ENCODE measurements at places on chromosomes 3 and 15. TPM values are rescaled to one million over a fixed set of nuclear protein-coding genes. Genes with fewer than 3 reads are reported as not detected.

The SEMA3G gene
- 7.9 TPM for total RNA-seq

The HAUS2 gene
- total RNA-seq = 26.2 TPM

The TTC21A gene
- 16.8 TPM for total RNA-seq

The CYP1A2 gene
- total RNA-seq = not detected

The DNAH12 gene
- not detected for total RNA-seq

The ARPP21 gene
- total RNA-seq = not detected

The SAXO2 gene
- 12.0 TPM for total RNA-seq

The LMAN1L gene
- 55.3 TPM for total RNA-seq

The FMN1 gene
- 28.3 TPM for total RNA-seq

The TUSC7 gene
- not detected for total RNA-seq

GRCh38 chr3:55030938-55031337 lies 103.1 kb upstream of the LRTM1 start:
- no peak for DNase-seq

- DNase-seq = no peak
Measured at GRCh38 chr3:105976196-105976595, 107.4 kb upstream of the CBLB start.

- DNase-seq = no peak
Measured at GRCh38 chr15:87573039-87573438, 683.5 kb downstream of the NTRK3 start.

DNA sequence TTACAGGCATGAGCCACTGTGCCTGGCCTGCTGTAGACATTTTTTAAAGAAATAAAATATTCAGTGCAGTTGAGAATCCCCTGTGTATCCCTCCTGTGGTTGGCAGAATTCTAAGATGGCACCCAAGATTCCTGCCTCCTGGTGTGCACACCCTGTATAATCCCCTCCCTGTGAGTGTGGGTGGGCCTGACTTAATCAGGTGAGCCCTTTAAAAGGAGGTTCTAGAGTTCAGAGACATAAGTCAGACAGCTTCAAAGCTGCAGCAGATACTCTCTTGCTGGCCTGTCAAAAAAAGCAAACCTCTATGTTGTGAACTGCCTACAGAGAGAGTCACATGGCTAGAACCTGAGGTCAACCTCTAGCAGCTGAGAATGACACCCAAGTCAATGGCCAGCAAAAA lies 7.0 kb upstream of the VIPR1 start:
- DNase-seq = no peak

DNA sequence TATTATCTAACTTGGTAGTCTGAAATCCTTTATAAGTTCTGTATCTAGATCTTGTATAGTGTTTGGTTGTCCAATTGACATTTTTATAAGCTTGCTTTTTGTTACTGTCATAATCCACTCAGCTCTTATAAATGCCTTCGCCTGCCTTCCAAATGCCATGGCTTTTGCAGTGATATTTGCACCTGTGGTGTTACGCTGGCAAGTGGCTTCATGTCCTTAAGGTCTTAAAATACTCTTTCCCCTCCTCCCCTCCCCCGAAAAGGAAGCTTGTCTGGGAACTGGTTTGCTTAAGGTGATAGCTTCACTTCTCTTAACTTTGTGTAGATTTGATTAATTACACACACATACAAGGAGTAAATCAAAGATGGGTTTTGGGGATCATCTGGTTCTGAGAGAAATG lies 62.0 kb downstream of the ABHD2 start:
- DNase-seq = no peak

DNA sequence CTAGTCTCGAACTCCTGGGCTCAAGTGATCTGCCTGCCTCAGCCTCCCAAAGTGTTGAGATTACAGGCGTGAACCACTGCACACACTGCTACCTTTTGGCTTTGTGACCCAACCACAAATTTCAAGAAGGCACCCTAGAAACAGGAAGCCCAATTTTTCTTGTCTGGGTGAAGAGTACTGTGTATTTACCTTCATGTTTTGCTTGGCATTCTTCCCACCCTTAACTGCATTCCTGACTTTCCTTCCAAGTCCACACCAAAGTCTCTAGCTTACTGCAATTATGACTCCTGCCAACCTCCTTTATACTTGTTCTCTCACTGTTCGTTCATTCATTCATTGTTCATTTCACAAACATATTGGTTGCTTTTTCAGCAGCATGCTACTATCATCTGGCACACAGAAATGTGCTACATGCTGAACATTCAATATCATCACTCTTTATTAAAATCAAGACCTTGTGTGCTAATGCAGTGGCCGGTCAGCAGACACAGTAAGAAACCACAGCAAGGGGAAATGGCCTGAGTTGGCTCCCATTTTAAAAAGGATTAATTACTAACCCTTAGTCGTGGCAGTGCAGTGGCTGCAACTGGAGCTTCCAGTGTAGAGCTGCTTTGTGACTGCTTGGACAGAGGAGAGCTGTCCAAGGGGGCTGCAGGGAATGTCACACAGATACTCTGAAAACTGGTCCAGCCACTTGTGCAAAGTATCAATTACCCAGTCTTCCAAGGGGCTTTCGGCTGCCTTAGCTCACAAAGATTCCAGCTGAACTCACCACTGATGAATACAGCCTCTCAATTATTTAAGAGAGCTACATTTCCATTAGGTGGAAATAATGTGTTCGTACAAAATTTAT lies 94.0 kb downstream of the ETFA start:
- no peak for DNase-seq

- no peak for DNase-seq
Measured at GRCh38 chr3:139794469-139795265, 116.9 kb upstream of the NMNAT3 start.

GRCh38 chr3:45585371-45585770 lies 9.2 kb upstream of the LIMD1 start:
- DNase-seq = no peak

- DNase-seq = no peak
Measured at GRCh38 chr3:32759342-32759741, 58.5 kb upstream of the TRIM71 start.

DNA sequence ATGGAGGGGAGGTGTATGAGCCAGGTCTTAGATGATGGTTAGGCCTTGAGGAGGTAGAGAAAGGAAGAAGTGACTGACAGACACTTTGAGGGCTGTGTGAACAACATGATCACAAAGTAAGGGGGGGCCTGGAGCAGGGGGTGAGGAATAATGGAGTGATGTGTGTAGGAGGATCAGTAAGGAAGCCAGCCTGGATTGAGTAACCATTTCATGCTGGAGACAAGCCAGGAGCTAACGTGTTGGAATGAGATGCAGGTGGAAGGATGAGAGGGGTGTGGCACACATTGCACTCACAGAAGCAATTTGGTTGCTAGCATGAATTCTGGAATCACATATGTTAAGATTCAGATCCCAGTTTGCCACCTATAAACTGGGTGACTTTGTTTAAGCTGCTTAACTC lies 65.5 kb downstream of the BBX start:
- DNase-seq = no peak

DNA sequence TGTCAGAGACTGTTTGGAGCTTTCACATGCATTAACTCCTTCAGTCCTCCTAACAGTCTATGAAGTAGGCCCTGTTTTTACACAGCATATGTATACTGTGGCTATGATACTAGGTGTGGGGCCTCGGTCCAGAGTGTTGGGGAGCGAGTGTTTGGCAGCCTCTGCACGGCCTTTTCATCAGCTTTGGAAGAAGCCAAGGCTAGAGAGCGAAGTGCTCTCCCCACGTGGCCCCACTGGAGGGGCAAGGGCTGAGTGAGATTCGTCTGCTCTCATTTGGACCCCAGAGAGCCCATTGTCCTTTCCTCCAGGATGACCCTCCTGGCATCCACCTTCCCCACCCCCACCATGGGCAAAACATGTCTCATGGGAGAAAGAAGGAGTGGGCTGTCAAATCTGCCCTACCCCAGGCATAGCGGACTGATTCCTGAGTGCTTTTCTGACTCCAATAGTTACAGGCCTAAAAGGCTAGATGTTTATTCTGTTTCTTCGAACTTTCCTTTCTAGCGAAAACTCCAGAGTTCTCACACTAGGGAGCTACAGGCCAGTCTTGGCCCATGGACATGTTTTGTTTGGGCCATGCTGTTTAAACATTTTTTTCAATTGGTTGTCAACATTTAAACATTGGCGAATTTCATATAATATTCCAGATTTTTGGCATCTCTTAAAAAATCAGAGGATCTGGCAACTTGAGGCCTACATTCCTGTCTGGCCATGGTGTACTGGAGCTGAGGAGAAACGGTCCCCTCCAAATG lies 76.0 kb downstream of the EEFSEC start:
- DNase-seq = no peak

DNA sequence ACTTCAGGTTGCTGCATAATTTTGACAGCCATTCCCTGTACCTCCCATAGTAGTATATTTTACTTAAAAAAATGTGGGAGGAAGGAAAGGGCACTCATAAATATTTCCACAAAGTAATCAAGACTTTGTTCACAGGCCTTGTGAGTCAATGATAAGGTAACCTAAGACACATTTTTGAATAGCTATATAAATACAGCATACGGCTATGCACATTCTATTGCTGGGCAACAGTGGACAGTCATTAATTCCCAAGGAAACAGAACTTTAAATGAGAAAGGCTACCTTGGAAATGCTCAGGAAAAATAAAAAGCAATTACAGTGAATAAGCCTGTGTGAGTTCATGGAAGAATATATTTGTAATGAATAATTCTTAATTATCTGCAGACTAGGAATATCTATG lies 144.0 kb downstream of the CADM2 start:
- no peak for DNase-seq

GRCh38 chr3:160163229-160163878 lies 61.9 kb upstream of the C3orf80 start:
- DNase-seq = no peak

- peak; percentile 80 for DNase-seq
Measured at GRCh38 chr15:96330064-96330449, 443 bp upstream of the NR2F2 start.

DNA sequence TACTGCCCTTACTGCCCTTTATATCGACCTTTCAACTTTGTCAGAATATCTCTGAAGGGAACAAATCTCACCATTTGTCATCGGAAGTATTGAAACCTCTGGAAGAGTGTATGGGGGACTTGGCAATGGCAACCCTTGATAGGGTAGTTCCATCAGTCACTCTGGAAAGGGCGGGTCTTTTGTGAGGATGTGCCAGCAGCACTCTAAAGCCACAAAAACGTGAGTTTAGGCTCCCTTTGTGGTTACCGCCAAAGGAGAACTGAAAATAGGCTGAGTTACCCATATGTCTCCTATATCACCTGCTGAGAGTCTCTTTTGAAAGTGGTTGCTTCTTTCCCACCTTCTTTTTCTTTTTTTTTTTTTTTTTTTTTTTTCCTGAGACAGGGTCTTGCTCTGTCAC lies 296.8 kb upstream of the CHRM5 start:
- DNase-seq = no peak

- no peak for DNase-seq
Measured at GRCh38 chr3:94671078-94671477, 608.2 kb downstream of the NSUN3 start.

DNA sequence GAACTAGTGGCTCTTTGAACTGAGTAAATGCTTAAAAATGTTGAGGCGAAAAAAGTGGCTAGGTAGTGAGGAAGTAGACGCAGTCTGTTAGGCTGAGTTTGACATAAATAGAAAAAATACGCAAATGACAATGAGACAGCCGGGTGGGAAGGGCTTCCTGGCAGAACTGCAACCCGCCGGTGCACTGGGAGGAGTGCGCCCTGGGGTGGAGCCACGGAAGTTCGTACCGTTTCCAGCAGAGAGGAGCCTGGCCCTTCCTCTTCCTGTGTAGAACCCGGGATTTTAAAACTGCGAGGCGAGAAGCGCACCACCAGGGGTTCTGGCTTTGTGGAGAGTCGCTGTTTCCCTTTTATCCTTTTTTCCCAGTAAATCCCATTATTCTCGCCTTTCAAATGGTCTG lies 602.6 kb downstream of the PYDC2 start:
- DNase-seq = peak; percentile 81

- DNase-seq = no peak
Measured at GRCh38 chr3:23612296-23612891, 193.4 kb upstream of the UBE2E1 start.

- no peak for DNase-seq
Measured at GRCh38 chr15:31510057-31510456, 183.4 kb downstream of the KLF13 start.

DNA sequence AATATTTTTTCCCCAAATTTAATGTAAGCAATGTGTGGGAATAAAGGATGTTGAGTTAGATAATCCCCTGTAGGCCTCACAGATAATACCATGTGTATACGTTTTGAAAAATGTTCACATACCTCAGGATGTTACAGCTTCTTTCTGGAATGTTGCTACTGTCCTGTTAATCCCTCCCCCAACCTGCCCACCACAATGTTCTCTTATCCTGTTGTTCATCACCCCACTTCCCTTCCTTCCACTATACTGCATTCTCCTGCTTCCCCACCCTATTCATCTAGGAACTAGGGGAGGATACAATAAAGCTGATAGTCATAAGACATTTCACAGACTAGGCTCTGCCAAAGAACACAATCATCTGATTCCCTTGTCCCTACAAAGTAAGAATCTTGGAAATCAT lies 92.1 kb downstream of the IGF2BP2 start:
- no peak for DNase-seq

GRCh38 chr15:89317186-89317720 lies 17.4 kb downstream of the POLG start:
- no peak for DNase-seq

- no peak for DNase-seq
Measured at GRCh38 chr15:63551400-63551799, 45.8 kb upstream of the FBXL22 start.

GRCh38 chr3:181692311-181693145 lies 19.2 kb upstream of the SOX2 start:
- DNase-seq = no peak

- peak; percentile 47 for DNase-seq
Measured at GRCh38 chr3:129520960-129521359, 7.5 kb upstream of the RHO start.

DNA sequence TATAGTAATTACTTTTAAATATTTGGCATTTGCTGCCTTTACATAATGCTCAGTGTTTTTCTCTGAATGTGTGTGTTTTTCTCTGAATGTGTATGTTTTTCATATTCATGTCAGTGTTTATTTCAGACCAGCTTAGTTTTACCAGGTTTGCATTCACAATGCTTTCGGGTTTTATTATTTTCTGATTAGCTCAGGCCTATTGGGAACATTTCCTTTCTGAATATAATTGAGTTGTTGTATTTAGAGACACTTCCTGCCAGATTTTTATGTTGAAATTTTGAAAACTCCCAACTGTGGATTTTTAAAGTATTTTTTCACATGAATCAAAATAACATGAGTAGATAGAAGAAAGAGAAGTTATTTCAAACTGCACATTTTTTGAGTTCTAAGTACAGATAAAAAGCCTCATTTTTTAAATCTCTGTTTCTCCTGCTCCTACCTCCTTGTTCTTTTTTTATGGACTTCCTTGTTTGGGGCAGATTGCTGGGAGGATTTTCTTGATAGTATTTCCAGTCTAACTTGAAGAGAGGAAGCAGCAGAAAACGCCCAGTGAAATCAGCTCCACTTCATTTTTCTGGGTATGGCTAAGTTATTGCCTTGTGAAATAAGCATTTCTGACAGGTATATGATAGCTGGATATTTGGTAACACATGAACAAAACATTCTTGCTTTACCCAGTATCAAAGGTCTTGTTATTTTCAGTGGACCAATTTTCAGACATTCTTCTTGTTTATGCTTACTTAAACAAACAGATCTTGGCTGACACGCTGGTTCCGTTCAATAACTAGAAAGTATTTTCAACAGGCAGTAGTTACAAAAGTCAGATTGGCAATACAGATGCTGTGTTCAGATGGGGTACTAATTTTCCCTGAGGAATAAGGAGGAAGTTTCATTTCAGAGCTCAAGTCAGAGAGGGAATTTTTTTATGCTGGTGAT lies 70.7 kb downstream of the RIOX2 start:
- no peak for DNase-seq
